Brain (organoid and tissue), 16 donors: ENCODE measurements at places on chromosomes 12 and 14.

DNA sequence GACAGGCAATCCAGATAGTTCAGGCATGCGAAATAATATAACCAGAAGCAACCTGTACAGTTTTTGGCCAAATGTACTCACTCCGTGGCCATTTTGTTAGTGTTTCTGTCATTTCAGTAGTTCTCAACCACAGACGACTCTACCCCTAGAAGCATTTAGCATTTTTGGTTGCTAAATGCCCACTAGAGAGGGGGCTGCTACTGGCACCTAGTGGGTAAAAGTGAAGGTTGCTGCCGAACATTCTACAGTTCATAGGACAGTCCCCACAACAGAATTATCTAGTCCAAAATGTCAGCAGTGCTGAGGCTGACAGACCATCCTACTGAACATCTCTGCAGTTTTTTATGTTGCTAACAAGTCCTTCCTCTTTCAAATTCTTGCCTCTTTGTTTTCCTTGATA, 107.4 kb downstream of the TSHR start:
- DNase-seq, result peak; percentile 5

GRCh38 chr12:96211988-96212387, 17.8 kb downstream of the ELK3 start:
- no peak for DNase-seq

GRCh38 chr12:2297004-2297403, 244.2 kb downstream of the CACNA1C start:
- no peak for DNase-seq

GRCh38 chr12:11645391-11645790, 4.1 kb upstream of the ETV6 start:
- DNase-seq, result no peak
